ENCODE measurements at places on chromosomes 11 and 22.

DNA sequence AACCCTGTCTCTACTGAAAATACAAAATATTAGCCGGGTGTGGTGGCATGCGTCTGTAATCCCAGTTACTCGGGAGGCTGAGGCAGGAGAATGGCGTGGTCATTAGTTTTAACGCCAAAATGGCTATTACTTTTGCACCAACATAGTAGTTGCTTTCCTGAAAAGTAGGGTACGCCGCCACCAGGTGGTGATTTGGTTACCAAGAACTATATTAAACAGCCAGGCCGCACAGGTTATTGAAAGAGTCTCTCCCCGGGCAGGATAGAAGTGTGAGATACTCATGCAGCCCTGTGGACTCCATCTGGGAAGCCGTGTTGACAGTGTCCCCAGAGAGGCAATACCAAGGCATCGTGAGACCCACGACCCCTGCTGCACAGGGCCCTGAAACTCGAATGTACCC lies 24.6 kb upstream of the LRRC32 start:
- DNase-seq, result no peak

- no peak for DNase-seq
Observed at GRCh38 chr22:21947040-21948014, 5.3 kb downstream of the PPM1F start.

DNA sequence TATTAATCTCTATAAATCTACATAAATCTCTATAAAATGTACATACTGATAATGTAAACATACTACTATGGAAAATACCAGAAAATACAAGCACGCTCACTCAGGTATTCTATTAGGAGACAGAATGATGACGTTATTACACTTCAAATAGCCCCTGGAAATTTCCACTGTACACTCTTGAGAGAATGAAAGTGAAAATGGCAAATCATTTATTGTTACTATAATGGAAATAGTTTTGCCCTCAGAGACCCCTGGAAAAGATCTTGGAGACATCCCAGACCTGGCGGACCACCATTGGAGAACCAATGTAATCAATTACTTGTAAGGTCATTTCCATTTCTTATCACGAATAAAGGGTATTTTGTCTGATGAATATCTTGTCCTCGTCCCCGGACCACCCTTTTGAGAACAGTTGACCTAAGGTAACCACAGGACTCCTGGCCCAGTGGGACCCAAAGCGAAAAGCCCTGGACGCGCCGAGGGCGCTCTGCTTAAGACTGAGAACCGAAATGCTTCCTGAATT lies 509 bp upstream of the PRRG4 start:
- DNase-seq, result no peak

DNA sequence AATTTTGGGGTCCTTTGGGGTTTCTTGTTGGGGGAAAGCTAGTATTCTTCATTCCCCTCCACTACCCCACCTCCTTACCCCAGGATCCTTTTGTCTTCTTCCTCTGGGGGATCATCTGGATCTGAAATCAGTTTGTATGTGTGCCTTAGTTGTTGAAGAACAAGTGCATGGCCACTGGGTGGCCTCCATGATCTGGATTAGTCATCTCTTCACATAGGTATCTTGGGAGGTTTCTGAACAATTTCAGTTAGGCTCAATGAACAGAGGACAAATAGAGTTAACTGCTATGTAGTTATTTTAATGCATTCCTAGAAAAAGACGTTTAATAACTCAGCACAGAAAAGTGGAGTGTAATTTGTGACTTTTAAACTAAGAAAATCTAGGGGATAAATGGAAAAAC lies 7.1 kb upstream of the VWA5A start:
- DNase-seq, result no peak

DNA sequence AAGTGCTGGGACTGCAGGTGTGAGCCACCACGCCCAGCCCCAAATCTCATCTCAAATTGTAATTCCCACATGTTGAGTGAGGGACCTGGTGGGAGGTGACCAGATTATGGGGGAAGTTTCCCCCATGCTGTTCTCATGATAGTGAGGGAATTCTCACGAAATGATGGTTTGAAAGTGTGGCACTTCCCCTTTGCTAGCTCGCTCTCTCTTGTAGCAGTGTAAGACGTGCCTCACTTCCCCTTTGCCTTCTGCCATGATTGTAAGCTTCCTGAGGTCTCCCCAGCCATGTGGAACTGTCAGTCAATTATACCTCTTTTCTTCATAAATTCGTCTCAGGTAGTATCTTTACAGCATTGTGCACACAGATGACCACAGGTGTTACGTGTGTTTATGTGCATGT lies 357.8 kb downstream of the CADM1 start:
- no peak for DNase-seq
